ENCODE measurements at places on chromosomes 5 and 9.
A peak's percentile ranks its signal among the peaks of the same experiment; 100 is the strongest.

DNA sequence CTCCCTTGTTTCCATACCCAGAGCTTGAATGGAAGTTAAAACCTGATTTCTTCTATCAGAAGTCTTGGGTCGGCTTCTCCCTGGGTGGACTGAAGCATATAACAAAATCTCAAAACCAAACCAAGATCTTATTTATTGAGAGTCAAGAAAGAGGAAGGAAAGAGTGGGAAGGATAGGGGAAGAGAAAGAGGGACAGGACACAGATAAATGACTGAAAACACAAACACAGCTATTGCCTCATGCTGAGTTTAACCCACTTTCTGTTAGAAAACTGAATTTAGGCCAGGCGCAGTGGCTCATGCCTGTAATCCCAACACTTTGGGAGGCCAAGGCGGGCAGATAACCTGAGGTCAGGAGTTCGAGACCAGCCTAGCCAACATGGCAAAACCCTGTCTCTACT lies 92.9 kb downstream of the PALM2AKAP2 start:
- DNase-seq: no peak

- no peak for DNase-seq
Measured at GRCh38 chr9:98641695-98642094, 67.0 kb downstream of the GABBR2 start.

DNA sequence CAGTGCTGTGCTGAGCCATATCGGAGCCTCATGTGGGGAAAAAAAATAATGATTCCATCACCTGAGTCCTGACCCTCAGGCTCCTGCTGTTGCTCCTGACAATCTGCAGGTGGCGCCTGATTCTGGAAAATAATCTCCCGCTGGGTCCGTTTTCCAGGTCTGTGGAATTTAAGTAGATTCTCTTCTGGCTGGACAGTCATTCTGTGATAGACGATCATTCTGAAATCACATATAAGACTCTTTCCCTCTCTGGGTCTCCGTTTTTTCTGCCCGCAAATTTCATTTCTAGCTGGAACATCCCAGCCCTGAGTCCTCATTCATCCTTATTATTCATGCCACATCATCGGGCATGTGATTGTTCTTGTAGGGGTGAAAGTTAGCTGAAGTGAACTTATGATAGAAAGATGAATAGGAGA lies 22.1 kb upstream of the STXBP1 start:
- peak; percentile 67 for DNase-seq

DNA sequence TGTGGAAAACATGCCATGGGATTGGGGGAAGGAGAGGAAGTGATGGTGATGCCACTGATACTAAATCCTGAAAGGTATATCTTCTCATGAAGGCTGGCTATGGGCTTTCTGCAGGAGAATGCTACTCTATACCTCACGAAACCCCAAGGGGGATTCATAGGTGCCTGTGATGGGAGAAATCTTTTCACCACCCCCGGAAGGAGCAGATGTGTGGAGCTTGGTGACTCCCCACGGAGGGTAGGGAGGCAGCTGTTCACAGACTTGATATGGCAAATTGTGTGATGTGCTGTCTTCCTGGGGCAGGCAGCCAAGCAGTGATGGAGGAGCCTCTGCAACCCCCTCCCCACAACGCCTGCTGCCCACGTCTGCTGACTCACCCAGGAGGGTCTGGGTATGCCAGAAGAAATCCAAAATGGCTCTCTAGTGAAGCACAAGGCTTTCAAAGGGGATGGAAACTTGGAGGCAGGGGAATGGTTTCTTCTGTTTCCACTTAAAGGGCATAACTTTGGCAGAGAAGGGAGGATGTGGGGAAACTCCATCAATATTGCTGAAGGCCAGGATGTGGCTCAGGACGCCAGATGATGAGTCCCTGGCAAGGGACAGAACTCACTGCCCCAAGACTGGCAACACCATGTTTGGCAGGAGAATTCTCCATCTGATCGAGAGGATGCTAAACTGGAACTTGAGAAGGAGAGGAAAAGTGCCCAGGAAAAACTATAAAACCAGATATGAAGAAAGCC lies 188.3 kb downstream of the GABBR2 start:
- DNase-seq: no peak

GRCh38 chr9:19269582-19269981 lies 39.1 kb downstream of the DENND4C start:
- DNase-seq: no peak

DNA sequence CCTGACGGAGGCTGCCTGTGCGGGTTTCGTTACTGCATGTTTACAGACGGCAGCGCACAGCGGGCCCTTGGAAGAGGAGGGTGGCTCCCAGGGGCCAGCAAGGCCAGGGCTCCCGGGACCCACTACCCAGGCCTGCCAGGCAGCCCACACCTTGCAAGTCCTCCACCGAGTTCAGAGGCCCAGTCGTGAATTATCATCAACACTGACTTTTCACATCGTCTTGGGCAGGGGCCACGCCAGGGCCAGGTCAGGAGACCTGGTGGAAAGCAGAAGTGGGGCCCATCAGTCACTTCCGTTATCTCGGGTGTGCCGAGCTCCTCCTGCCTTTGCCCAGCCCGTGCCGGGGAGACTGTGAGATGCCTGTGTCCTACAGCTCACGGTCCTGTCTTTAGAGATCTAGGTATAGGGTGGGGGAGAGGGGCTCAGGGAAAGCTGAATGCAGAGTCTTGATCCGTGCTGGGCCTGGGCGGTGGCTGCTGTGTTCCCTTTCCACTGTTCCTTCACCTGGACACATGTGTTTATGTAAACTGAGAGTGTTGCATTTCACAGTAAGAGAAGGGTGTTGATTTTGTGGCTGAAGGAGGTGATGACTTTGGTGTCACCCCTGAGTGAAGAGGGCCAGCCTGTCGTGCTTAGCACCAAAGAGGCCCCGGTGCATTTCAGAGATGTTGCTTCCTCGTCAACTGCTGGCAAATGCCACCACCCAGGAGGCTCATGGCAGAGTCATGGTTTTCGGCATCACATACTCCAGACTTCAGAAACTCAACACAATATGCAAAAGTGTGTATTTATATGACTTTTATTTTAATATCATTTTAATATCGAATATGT lies 175.2 kb downstream of the GAPVD1 start:
- DNase-seq: no peak

- peak; percentile 38 for DNase-seq
Measured at GRCh38 chr5:56415356-56415765, 182.2 kb upstream of the ANKRD55 start.

DNA sequence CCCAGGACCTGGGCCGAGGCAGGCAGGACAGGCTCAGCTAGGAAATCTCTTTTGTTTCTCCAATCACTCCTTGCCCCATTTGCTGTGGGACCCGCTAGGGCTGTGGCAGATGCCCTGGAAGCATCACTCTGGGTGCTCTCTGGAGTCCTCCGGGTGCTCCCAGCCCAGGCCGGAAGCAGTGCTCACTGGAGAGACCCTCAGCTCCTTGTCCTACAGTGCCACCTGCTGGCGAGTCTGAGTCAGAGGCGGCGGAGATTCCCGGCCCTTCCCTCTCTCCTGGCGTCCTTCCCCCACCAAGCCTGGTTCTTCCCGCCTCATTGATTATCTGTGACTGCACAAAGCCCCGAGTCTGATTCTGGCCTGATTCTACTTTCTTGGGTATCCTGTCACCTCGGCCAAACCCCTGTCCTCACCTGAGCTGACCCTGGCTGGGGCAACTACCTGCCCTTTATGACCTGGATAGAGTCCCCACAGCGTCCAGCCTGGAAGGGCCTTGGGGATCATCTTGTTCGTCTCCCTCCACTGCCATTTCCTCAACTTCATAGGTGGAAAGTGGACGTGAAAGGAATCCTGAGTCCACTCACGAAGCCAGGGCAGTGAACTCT lies 7.3 kb upstream of the BARHL1 start:
- DNase-seq: peak; percentile 54

GRCh38 chr5:68757626-68758212 lies 336.1 kb upstream of the SLC30A5 start:
- no peak for DNase-seq

- no peak for DNase-seq
Measured at GRCh38 chr9:91223000-91223399, 138.7 kb downstream of the AUH start.

GRCh38 chr5:156170351-156170961 lies 156.5 kb upstream of the SGCD start:
- DNase-seq: no peak

DNA sequence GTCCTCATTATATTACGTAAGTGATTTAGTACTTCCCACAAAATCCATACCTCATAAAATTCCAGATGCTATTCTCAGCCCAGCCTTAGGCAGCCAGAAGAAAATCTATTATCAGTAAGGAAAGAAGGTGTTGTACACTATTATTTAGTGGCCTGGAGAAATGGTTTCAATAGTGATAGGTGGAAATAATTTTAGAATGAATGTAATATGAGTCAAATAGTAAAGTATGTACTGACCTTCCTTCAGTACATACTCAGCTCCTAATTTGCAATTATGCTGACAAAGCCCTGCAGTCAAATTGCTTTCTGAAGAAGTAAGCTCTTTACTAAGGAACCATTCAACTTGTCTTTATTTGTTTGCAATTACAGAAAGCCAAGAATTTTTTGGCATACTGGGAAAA lies 409.2 kb downstream of the HTR1A start:
- DNase-seq: no peak

GRCh38 chr5:157216391-157217142 lies 35.9 kb downstream of the ITK start:
- DNase-seq: no peak

DNA sequence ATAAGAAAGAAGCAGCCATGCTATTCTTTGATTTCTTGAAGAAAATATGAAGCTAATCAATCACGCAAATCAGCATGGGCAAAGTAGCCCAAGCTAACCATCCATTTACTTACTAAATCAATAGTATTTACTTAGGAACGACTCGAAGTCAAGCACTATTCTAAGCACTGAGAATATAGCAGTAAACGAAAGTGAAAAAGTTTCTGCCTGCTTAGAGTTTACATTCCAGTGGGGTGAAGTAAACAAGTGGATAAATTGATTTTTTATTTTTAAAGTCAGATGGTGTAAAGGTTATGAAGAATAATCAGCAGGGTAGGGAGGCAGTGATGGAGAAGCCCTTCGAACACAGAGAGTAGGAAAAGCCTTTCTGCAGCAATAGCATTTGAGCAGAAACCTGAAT lies 5.5 kb downstream of the TSTD2 start:
- DNase-seq: no peak

DNA sequence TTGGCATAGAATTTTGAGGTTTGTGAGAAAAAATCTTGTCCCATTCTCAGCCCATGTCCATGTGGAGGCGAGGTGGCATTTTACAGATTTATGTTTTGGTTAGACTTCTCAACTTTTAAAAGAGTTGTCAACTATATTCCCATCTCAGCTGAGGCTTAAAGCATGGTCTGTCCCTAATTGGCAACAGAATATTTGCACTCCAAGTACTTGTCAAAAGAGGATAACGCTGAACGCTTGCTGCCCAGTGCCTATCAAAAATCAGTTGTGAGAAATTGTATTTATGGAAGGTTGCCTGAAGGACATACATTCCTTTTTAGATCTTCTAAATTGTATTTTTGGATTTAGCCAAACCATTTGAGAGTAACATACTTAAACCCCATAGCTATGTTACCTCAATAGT lies 202.0 kb downstream of the SLF1 start:
- no peak for DNase-seq

DNA sequence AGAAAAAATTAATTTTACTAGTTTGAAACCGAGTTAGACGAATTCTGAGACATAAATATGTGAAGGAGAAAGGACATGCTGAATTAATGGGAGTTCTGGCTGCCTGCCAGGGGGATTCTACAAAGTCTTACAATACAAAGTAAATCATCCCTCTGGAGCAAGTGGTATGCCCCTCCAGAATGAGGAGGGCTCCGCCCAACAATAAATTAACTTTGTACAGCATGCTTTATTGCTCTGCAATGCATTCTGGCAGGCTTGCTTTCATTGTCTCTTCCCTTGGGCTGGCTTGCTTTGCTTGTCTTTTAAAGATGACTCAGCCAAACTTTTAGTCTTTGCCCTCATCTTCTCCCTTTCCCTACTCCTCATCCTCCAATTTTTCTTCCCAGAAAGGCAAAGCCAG lies 11.7 kb upstream of the PCDHB1 start:
- DNase-seq: no peak

- no peak for DNase-seq
Measured at GRCh38 chr9:107827304-107827703, 337.7 kb upstream of the KLF4 start.

DNA sequence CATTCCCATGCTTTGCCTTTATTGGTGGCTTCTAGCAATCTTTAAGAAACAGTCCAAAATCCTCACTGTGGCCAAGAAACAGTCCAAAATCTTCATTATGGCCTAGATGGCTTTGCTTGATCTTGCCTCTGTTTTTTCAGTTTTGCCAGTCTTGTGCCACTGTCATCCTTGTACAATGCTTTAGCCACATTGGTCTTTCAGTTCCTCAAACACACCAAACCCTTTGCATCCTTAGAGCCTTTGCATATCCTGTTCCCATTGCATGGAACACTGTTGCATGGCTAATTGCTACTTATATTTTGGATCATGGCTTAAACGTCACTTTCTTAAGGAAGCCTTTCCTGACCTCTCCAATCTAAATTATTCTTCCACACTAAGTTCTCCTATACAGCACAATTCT lies 22.1 kb downstream of the MRRF start:
- DNase-seq: no peak

DNA sequence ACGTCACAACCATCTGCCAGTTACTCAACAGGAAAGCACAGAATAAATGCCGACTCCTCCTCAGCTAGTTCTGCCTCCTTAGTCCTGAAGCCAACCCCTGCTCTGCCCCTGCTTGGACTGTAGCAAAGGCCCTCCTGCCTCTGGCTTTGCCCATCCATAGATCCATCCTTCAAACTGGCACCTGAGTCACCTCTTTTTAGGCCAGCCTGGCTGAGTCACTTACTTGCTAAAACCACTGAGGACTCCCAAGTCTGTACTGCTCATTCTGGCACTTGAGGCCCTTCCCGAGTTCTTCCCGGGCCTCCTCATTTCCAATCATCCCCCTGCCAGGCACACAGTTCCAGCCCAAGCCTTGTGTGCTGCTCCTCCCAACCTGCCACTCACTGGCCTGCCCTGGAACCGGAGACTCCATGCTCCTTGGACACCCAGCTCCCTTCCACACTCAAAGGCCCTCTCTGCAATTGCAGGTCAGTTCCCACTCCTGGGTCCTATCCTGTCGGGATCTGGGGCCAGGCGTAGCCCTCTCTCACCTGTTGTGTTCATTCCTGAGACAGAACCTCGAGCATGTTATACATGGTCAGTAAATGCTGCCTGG lies 220.1 kb downstream of the DAB2IP start:
- no peak for DNase-seq

GRCh38 chr9:92974161-92974661 lies 26.9 kb downstream of the FGD3 start:
- no peak for DNase-seq

DNA sequence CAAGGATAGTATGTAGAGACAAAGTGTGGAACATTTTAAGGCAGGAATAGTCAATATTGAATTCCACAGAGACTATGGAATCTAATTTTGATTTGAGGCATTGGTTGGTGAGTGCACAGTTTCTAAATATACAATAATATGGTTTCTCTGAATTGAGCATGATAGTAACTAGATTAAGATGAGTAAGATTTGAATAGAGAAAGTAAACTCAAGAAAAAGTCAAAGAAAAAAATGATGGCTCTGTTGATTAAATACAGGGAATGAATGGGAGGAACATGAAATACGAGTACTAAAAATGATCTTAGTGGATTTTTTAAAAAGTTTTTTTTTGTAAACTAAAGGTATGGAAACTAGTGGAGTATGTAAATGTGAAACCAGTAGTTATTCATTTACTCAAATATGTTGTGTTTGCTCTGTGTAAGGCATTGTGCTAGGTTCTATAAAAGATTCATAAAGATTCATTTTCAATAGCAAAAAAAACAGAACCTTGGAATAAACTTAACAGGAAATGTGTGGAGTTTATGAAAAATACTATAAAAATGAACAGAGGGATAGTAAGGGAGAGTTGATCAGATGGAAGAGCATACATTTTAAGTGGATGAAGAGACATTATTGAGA lies 101.2 kb downstream of the ZCCHC7 start:
- DNase-seq: no peak
